GM12878 (cell line): ENCODE measurements at places on chromosomes 12 and 14. TPM values are rescaled to one million over a fixed set of nuclear protein-coding genes. Genes with fewer than 3 reads are reported as not detected.

SERPINA5 gene
- total RNA-seq = 0.56 and 0.90 TPM in 2 replicates

- DNase-seq = no peak
Observed at GRCh38 chr12:7793211-7793610, 4.0 kb downstream of the NANOG start.

- DNase-seq = no peak
Observed at GRCh38 chr14:68781161-68782021, 11.5 kb downstream of the ZFP36L1 start.

DNA sequence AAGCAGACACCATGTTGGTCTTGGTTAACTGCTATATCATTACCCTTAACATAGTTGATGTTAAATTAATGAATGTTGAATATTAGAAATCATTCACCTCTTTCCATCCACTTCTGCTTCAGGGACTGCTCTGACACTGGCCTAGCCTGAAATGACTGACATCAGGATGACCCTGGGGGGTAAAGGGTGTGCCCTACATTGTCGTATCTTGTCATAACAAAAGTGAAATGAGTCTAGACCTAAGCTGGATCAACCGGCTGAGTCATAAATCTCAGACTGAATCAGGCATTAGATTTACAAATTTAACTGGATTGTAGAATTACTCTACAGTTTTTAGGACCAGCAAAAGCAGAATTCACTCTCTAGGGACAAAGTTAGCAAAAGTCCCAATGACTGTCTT lies 35.3 kb downstream of the KICS2 start:
- DNase-seq = no peak

- no peak for DNase-seq
Observed at GRCh38 chr12:87670448-87670847, 358.8 kb downstream of the C12orf50 start.

- no peak for DNase-seq
Observed at GRCh38 chr14:55593698-55594097, 13.7 kb downstream of the KTN1 start.

- DNase-seq = no peak
Observed at GRCh38 chr14:29654901-29655550, 272.6 kb downstream of the PRKD1 start.

CLEC14A gene
- 0.11 TPM in 1 of 2 replicates, not detected in the other for total RNA-seq

DNA sequence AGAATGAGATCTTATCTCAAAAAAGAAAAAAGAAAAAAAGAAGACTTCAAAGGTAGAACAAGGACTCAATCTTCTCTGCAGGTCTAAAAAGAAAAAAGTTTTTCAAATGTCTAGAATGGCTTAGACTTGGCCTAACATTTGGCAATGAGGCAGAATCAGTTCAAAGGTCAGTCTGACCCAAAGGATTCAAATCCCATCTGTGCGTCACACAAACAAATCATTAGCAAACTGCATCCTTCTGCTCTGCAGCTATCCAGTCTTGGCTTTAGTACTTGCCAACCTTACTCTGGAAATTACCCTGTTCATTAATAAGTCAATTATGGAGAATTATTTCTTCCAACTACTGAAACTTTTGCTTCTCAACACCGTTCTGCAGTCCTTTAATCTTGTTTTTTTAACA lies 3.1 kb downstream of the YAF2 start:
- DNase-seq = no peak

INHBC gene
- 0.13 and 0.16 TPM in 2 replicates for total RNA-seq

GRCh38 chr12:130242506-130242905 lies 80.2 kb downstream of the FZD10 start:
- no peak for DNase-seq

DNA sequence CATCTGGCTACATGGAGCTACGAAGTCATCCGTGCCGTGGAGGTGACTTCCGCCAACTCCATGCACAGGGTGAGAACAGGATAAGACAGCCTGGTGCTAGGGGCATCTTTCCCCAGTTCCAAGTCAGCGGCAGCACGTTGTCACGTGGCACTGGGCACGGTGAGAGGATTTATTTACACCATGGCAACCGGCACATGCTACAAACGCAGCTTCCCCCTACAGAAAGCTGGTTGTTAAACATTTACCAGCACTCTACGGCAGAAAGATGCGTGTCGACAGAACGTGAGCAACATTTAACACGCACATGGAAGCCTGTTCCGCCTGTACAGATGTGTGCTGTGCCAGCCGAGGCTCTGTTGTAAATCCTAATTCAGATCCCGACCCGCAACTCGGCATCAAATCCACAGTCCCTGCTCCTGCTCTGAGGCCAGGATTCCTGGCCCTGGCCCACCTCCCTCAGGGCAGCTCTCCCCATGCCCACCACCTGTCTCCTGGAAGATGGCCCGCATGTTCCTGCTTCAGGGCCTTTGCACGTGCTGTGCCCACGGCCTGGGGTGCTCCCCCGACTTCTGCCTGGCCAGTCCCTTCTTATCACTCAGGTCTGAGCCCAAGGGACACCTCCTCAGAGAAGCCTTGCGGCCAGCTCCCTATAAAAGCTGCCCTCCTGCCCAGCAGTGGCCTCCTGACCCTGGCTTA lies 114.1 kb downstream of the RFLNA start:
- no peak for DNase-seq

PLEKHD1 gene
- total RNA-seq = 0.08 TPM in 1 of 2 replicates, not detected in the other

- no peak for DNase-seq
Observed at GRCh38 chr14:20421267-20421666, 8.0 kb upstream of the TEP1 start.

IL31 gene
- not detected in 2 replicates for total RNA-seq

- no peak for DNase-seq
Observed at GRCh38 chr12:74538491-74539258, 1.0 kb downstream of the ATXN7L3B start.

DNA sequence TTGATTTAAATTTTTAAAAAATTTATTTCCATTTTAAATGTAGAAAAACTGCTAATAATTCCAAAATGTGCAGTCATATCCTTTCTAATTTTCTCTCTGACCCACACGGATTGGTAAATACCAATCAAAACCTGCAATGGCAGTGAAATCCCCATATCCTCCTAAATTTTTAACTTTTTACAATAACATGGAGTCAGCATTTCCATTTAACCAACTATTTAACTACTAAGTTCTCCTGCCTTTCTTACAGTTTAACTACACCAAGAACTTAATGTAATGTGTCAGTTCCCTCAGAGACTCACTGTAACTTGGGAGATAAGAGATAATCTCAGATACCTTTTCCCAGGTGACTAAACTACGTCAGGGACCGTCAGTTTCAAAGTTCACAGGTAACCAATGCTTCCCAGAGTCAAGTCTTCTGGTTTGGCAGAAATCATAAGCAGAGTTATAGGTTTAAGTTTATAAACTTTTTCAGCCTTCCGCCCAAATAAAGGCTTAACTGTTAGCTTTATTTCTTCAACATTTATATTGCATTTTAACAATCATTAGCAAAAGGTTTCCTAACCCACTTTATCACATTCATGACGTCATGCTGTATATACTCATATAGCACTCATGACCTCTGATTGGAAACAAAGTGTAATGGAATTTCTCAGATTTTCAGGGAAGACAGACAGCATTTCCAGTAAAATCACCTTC lies 7.6 kb downstream of the KRAS start:
- no peak for DNase-seq

DNA sequence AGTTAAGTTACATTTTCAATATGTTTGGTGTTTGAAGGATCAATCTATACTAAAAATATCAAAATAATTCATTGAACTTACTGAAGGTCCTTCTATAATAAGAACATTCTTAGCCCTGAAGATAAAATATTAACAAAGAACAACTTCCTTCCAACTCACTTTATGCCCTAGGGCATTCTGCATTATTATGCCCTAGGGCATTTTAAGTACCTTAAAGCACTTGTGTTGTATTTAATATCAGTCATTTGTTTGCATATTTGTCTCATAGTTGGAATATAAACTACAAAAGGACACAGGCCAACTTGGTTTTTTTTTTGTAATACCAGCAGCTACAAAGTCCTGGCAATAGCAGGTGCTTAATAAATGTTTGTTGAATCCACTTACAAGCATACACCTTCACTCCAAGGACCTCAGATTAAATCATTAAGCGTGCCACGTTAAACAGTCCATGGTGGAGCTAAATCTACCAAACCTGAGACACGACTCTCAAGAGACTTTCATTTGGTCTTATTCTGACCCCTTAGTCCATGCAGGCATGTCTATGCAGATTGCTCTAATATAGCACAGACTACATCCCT lies 50.7 kb downstream of the EPS8 start:
- no peak for DNase-seq

- DNase-seq = no peak
Observed at GRCh38 chr14:31501870-31502269, 14.0 kb upstream of the GPR33 start.

GRCh38 chr14:44353805-44354204 lies 153.3 kb downstream of the FSCB start:
- no peak for DNase-seq

DNA sequence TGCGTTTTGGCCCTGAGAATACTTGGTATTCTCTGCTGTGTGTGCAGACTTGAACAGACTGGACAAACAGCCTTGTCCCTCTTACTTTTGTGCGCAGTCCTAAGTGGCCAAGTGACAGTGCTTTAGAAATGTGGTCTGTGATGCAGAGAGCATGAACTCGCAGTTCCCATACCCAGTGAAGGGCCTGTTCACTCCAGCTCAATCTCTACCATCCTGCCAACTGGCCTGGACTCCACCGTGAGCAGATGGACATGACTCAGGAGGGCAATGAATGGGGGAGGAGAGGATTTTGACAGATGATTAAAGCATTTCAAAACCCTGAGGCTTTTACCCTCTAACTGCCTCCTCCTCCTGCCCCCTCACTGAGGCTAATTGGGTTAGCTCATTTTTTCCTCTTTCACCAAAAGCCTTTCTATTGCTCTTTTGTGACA lies 62.5 kb upstream of the PYGL start:
- no peak for DNase-seq

MCRS1 gene
- 63.0 and 67.9 TPM in 2 replicates for total RNA-seq

DPY19L2 gene
- 0.24 and 0.44 TPM in 2 replicates for total RNA-seq

SLC5A8 gene
- total RNA-seq = not detected in 2 replicates

PUS7L gene
- total RNA-seq = 18.1 and 21.7 TPM in 2 replicates

- no peak for DNase-seq
Observed at GRCh38 chr12:109513977-109514376, 36.5 kb downstream of the UBE3B start.

DIO3 gene
- total RNA-seq = not detected in 2 replicates

INSM2 gene
- not detected in 2 replicates for total RNA-seq

- DNase-seq = no peak
Observed at GRCh38 chr12:51388069-51388799, 3.0 kb downstream of the GALNT6 start.

BEST3 gene
- total RNA-seq = not detected in 2 replicates

PRR4 gene
- total RNA-seq = 1.6 and 2.2 TPM in 2 replicates

DNA sequence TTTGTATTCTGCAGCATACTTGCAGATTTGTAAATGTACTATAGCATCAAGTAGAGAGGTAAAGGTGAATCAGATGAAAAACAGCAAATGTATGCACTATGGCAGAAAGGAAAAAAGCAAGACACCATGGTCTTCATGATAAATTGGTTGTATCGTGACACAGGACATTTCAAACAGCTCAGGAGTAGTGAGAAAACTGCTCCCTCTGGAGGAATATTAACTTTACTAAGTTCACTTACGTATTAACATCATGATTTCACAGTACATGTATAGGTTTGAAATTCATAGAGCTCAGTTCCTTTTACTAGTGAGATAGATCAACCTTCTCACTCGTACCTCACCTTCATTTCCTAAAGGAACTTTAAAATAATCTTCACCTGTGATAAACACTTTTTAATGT lies 6.5 kb downstream of the MBIP start:
- DNase-seq = no peak

- DNase-seq = no peak
Observed at GRCh38 chr12:114406316-114406983, 506 bp upstream of the TBX5 start.

DNA sequence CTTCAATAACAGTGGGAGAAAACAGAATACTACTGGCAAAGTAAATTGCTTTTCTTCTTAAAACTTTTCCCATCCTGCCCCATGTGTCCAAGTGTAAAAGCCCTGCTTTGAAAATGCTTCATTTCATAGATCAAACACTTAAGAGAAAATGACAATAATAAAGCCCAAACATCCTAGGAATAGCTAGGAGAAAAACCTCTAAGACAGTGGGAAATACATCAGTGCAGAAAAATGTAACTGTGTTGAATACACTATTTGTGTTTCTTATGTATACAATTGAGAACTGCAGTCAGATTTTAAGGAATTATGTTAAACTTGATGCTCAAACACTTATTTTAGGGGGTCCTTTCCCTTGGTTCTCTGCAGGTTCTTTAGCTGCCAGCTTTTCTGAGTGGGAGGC lies 181.1 kb downstream of the MSRB3 start:
- DNase-seq = no peak

DNA sequence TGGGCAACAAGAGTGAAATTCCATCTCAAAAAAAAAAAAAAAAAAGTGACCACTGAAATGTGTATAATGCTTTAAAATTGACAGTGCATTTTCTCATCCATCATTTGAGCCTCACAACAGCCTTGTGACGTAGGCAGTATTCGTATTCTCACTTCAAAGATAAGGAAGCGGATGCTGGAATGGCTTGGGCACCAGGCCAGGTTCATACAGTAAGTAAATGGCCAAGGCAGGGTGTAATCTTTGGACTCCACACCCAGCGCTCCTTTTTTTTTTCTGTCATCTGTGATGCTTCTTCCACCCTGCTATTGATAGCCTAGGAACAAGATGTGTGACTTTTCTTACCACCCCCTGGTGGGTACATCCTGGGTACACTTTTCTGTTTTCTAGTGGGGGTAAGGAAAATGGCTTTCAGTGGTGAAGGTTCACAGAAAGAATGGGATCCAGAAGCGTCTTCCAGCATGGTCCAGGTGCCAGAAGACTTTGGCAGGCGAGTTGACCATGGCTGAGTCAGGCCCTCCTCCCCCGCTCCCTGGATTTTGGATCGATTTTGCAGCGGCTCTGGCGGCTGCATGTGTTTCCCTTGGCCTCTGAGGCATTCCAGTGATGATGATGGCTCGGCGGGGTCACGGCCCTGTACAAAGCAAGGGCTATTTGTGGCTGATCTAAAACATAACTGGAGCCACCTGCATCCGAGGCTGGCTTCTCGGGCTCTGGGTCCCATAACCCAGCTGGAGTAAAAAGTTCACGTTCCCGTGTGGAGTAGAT lies 110.6 kb downstream of the CACNA1C start:
- DNase-seq = no peak

- no peak for DNase-seq
Observed at GRCh38 chr12:99732131-99732530, 84.6 kb downstream of the GARIN6 start.

DNA sequence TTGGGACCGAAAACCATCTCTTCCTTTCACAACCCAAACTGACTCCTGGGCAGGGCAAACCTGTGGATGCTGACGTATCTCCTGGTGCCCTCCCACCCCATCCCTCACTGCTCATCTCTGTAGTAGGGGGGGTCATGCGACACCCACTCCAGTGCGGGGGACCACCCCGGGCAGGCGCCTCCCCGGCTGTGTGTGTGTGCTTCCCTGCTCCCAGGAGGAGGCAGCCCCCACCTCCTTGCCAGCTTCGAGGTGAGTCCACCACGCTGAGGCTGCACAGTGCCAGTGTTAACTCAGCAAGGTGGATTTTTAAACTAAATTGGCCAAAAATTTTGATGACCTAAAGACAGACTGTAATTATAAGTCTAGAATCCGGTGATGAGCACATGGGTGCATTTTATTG lies 46.2 kb upstream of the BEGAIN start:
- DNase-seq = no peak
